ENCODE measurements at places on chromosomes 3 and 15.

DNA sequence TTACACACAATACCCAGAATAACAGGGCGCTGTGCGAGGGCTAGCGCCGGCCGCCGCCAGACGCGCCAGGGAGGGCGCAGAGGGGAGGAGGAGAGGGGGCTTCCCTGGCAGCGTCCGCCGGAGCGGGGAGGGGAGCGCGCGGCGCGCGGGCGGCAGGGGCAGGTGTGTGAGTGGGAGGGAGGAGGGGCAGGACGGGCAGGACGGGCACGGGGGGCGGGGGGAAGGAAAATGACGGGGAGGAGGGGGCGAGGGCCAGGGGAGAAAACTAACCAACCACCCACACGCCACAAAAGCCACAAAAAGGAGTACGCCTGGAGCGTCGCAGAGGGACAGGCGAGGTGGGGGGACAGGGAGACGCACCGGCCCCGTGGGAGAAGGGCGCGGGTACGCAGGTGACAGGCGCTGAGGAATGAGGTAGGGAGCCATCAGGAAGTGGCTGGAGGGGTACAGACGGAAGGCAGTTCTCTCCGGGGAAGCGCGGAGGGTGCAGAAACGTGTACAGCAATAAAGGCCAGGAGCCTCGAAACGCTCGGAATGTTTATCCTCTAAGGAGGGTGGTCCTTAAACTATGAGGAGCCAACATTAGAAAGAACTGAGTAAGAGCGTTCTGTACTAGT lies 610 bp upstream of the SATB1 start:
- DNase-seq = peak; percentile 81

GRCh38 chr3:185960522-185961288 lies 22.9 kb upstream of the TRA2B start:
- DNase-seq = no peak

DNA sequence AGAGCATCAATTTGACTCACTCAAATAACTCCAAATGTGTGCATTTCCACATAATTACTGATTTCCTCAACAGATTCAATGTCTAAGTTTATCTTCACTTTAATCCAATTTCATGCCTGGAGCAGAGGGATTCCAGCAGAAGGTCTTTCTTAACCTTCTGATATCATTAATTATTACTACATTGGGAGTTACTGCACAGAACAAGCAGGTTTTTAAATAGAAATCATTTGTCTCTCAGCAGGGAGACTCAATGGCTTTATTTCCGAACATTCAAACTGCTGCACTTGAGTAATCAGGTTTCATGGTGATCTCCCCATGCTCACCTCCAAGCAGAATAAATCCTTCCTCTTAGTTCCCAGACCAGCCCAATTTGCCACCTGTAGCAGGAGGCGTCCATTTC lies 264.8 kb upstream of the IGF1R start:
- DNase-seq = no peak

DNA sequence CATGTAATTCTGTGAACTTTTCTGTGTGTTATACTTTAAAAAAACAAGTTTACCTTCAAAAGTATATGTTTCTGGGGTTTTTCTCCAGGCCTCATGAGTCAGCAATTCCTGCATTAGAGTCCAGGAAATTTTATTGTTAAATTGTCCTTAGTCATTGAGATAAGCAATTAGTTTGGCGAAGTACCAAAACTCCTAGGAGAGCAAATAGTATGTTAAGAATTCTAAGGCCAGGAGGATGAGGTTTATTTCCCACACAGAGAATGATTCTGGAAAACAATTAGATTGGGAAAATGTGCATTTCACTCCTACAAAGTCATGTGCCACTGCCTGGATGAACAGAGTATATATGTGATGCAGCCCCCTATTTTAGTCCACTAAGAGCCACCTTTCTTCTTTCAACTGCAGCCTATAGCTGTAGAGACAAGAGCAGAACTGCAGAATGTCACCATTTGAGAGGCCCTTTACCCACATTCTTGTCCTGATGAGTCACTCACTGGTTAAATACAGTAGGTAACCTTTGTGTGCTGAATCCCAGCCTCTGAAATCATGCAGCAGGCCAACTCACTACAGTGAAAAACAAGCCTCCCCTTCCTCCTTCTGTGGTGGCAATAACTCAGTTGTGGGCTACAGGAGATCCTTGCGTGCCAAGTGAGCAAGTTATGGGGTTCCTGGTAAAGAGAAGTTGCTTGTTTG lies 452.8 kb upstream of the THBS1 start:
- DNase-seq = no peak

DNA sequence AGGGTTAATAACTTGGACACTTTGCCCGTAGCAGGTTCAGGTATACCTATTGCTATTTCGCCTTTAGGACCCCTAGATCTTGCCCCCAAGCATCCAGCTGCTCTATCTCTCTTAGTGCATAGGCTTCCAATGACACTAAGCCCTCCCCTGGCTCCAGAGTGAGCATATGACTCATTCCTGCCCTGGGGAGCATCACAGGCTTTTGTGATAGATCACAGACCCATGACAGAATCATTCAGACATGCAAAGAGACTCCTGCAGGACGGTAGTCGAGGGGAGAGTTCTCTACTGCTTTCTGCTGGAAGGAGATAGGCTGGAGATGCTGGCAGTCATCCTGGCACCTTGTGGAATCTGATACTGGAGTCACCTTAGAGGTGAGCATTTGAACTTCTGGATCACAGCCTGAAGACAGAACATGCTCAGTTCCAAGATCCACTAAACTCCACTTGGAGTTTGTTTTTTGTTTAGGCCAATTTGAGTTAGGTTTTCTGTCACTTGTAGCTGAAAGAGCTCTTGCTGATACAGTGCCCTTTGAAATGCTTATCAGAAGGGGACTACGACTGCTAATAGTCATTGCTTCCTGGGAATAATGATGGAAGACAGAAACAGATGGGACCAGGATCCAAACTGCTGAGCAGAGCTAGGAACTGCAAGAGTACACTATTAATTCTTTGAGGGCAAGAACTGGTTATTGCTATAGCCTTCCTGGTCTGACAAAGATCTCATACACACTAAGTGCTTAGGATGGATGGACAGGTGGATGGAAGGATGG lies 11.0 kb downstream of the LYSMD2 start:
- peak; percentile 24 for DNase-seq

DNA sequence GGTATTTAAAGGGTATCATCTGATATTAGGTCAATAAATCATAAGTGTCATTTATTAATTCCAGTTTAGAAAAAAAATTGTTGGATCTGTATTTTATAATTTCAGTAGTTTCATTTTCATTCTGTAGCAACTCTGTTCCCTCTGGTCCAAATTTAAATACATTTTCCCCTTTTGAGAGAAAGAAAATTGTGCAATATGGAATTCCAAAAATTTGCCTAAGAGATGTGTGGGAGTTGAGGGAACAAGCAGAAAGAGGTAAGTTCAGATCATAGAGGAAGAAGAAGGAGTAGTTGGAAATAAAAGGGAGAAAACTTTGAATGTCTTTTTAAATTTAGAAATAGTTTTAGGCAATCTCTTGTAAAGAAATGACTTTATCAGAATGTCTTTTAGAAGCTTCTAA lies 48.9 kb upstream of the MME start:
- DNase-seq = no peak

DNA sequence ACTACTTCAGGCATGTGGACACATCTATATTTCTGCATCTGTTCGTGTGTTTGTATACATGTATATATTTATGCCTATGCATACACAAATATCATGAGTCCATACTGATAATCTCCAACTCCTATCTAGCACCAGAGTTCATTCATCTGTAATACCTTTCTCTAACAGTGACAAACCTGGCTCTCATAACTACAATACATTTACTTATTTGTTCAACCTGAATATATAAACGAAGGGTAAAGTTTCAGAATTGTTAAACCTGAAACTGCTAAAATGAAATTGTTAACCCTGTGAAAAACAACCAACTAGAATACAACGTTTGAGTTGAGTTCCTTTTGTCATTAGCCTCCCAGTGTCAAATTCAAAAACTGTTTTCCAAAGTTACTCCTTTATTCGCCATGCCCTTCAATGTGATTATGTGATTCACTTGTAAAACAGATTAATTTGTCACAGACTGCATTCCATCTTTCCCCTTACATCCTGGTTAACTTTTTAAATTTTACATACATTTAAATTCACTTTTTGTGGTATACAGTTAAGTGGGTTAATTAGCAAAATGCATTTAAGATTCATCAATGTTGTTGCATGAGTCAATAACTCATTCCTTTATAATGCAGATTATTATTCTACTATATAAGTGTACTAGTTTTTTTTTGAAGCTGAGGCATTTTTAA lies 58.5 kb downstream of the PIK3R4 start:
- DNase-seq = no peak

DNA sequence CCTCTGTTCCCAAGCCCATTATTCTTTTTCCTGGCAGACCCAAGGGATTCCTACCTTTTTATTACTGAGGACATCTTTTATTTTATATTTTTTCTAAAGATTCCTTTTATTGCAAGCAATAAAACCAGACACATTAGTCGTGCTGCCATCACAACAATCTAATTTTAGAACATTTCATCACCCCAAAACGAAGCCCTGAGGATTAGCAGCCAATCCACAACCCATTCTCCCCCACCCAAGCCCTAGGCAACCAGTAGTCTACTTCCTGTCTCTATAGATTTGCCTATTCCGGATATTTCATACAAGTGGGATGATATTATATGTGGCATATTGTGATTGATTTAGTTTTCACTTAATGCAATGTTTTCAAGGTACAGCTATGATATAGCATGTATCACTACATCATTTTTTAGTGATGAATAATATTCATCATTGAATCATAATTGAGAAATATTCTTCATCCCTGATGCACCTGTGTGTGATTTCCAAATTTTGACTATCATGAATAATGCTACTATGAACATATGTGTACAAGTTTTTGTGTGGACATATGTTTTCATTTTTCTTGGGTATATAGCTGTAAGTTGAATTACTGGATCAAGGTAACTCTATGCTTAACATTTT lies 65.7 kb downstream of the IL1RAP start:
- no peak for DNase-seq

- no peak for DNase-seq
Measured at GRCh38 chr3:4712109-4712508, 219.0 kb downstream of the ITPR1 start.

GRCh38 chr15:50140098-50140497 lies 21.1 kb upstream of the ATP8B4 start:
- DNase-seq = no peak

DNA sequence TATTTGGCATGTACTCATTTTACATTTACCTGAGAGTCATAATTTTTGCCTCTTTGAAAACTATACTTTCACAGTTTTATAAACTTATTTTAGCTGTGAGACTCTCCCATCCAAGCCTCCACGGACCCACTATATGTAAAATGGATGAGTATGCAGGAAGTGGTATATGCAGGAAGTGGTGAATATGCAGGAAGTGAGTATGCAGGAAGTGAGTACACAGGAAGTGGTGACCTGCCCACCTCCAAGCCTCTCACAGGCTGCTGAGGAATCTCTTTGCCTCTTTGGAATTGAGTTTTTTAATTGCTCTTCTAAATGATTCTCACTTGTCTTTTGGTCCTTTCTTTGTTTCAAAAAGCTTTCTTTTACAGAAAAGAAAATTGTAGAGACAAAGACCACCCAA lies 85.2 kb downstream of the KBTBD8 start:
- peak; percentile 62 for DNase-seq

DNA sequence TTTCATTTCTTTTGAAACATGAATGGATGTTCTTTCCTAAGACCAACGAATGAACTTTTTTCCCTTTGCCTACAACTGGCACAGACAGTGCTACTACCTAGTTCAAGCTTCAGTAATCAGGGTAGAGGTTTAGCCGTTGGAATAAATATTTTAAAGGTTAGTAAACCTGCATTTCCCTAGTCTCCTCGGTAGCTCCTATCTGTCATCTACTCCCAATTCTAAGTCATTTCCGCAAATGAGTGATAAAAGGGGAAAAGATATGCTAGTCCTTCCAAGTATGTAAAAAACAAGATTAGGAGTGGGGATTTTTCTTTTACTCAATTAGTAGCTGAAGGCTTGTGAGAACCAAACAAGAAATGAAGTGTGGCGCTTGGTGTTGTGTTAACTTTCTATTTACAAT lies 15.2 kb downstream of the SLTM start:
- DNase-seq = no peak

DNA sequence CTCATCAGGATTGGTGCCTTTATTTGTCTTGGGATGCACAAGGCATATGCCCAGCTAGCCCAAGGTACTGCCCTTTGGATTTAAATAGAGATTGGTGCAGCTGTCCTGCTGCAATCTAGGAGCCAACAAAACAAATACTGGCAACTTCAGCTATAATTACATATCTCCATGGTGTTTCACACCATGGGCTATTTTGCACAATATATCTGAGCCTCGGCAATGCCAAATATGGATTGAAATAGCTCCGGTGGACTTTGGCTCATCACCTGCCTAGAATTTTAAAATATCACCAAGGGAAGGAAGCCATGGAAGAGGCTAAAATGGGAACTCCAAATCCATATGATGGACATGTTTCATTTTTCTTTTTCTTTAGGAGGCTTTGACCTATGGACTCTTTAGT lies 367.8 kb upstream of the UMPS start:
- no peak for DNase-seq

DNA sequence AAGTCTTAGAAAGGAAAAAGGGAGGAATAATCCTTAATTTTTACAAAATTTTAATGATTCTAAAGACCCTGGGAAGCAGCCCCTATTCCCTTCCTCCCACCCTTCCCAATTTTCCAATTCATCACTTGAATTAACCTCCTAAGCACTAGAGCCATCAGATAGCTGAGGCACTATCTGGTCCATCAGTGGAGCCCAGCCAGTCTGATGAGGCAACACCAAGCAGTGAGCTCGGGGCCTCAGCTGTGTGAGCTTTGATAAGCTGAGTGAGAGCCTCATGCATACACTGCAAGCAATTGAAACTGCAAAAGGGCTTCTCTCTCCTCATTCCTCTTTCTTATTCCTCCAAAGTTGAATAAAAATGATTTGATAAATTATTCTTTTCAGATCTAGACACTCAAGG lies 31.9 kb downstream of the TUSC7 start:
- DNase-seq = no peak

- DNase-seq = no peak
Measured at GRCh38 chr3:73061416-73061815, at the start of gene EBLN2. Gene EBLN2 (plus strand): TSS chr3:73061659. CDS start chr3:73062082, 423 bp downstream.

GRCh38 chr15:74421302-74422245 lies 12.2 kb downstream of the SEMA7A start:
- no peak for DNase-seq

DNA sequence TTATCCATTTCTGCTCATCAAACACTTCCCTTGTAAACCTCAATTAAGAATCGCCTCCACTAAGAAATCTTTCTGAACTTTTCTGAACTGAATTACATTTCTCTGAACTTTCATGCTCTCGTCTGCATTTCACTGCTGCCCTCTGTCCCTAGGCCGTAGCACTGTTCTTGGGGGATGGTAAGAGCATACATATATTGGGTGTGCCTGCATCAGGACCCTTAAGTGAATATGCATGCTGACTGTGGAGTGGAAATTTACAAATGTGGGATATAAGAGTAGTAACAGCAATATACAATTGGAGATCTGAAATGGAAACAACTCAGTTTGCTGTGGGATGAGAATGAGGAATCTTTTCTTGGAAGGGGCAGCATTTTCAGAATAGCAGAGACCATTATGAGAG lies 148.6 kb downstream of the MCTP2 start:
- no peak for DNase-seq

- no peak for DNase-seq
Measured at GRCh38 chr15:82570721-82571508, 30.7 kb upstream of the RPS17 start.

GRCh38 chr3:194150252-194150934 lies 14.4 kb downstream of the HES1 start:
- DNase-seq = no peak

GRCh38 chr3:4945324-4945723 lies 33.9 kb upstream of the BHLHE40 start:
- DNase-seq = no peak

Measured in stimulated activated CD4-positive, alpha-beta T cell treated with anti-CD3 and anti-CD28 coated beads, Interleukin-4, amount 100 ng/mL, for 4 hours (primary cell).